GM10248 (cell line): ENCODE measurements at places on chromosomes 2 and 18.

DNA sequence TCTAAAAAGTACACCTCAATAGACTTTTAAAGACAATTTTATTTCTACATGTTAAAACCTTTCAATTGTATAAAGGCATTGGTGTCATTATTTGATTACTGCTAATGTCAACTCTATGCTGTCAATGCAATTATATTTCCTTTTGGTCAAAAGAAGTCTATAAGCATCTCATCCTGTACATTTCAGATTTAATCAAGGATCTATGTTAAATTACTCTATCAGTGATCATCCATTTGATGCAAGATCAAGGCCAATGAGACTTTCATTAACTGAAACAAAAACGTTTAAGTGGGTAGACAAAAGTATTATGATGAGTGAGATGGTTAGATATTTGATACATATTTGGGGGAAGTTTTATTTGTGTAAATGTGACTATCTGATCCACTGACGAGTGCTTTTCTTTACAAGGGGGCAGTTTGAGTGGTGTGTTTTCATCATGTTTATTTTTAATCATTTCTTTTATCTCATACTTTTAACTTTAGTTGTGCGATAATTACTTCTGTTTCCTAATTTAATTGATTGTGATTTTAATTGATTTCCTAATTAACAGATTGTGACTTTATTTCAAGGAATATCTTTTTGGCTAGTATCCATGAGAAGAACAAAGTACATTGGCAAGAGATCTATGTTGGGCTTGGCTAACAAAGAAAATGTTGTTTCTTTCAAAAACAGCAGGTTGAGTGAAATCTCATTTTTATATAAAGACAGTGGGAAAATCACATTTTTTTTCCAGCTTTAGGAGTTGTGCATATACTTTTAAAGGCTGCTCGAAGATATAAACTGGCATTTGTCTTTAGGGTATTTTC is 1.1 kb downstream of the ARHGAP28 start:
- DNase-seq: no peak

DNA sequence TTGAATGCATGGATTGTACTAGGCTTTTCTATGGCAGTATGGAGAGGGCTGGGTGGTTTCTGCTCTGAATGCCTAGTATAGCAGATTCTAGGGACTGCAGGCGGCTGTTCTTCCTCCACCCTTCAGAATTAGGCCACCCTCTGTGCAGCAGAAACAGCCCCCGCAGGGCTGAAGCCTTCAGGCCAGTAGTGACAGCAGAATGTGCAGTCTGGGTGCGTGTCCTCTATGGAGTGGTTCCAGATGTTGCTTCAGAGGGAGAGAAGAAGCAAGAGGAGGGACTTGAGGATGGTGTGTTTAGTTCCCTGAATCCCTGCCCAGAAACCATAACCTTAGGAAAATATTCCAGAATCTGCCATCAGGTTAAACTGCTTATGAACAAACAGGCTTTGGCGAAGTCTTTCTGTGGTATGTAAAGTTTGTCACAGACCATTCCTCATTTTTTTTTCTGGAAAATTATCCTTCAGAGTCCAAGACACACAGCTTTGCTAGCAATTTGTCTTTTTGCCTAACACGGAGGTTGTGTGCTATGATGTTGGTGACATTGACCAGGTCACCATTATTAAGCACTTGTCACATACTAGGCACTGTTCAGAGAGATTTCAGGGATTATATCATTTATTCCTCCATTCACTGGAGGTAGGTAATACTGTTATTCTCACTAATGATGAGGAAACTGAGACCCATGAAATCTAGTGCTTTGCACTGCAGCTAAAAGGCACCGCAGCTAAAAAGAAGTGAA is 21.1 kb downstream of the CASP10 start:
- DNase-seq: no peak

DNA sequence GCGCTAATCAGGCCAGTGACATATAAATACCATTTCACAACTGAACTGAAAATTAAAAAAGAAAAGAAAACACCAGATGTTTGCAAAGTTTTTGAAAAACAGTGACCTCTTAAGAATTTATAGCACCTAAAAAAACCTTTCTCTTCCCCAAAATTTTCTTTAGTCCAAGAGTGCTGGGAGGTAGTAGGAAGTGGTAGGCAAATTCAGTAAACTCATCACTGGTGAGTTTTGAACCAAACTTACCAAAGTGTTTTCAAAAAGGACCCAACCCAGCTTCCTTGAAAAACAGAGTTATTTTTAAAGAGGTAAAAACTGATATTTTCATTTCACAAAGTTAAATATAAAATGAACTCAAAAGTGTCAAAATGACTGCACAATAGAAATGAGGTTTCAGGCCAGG is 90.4 kb downstream of the TMEM247 start:
- no peak for DNase-seq

DNA sequence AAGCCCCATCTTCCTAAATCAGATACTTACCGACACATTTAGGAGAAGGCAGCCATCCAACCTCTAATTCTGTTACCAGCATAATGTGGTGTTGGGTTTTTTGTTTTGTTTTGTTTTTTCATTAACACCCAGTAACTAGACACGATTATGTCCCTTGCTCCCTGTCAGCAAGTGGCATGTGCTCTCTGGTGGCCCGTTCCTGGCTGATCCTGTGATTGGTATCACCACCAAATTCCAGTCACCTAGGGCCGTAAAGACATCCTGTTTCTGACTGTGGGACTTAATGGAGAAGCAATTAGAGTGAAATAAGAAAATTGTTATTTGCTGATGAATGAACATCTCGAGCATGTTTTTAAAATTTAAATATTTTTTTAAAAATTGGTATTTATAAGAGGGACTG is 5.9 kb upstream of the DLX1 start:
- DNase-seq: no peak

DNA sequence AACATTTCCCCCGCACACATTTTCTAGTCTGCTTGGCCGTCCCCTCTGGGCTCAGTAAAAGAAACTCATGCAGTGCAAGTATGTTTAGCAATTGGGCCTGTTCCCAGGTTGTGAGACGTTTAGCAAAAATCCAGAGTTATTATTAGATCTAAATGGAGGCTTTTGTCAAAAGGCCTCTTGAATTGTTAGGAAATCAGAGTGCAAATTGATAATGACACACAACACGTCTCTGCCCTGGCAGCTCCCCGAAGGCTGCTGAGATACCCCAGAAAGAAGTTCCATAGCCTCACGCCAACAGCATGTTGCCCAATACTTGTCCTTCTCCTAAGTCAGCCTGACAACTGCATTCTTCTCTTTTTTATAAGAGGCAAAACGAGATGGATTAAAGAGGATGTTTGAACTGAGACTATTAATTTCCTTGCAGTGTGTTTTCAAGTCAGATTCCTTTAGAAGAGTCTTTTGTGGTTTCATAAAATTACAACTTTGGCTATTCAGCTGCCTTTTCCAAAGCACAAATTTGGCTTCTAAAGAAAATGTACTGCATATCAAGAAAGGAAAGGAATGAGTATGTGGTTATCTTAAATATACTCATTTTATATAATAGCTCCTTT is 202.2 kb downstream of the TRIB2 start:
- no peak for DNase-seq

- peak; percentile 5 for DNase-seq
Measured at GRCh38 chr2:17470855-17471641, 47.2 kb downstream of the RAD51AP2 start.
